Femur (tissue), 1 donor: ENCODE measurements at places on chromosomes 1 and 21.

DNA sequence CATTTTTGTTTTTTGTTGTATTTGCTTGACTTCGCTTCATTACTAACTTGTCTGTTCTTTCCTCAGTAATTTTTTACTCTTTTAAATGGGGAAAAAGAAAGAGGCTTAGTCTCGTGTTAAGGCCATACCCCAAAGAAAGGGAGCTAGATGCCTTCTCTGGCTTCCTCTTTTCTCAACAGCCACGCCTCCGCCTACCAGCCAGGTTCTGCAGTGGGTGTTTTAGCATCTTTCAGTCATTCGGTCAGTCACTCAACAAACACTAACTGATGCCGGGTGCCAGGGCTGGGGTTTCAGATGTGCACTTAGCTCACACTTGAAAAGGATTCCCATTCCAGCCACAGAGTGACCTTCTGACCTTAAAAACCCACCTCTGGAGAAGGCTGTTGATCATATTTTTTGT, 46.3 kb upstream of the VAV3 start:
- no peak for DNase-seq

GRCh38 chr1:18249631-18250030, 142.0 kb downstream of the IGSF21 start:
- no peak for DNase-seq

DNA sequence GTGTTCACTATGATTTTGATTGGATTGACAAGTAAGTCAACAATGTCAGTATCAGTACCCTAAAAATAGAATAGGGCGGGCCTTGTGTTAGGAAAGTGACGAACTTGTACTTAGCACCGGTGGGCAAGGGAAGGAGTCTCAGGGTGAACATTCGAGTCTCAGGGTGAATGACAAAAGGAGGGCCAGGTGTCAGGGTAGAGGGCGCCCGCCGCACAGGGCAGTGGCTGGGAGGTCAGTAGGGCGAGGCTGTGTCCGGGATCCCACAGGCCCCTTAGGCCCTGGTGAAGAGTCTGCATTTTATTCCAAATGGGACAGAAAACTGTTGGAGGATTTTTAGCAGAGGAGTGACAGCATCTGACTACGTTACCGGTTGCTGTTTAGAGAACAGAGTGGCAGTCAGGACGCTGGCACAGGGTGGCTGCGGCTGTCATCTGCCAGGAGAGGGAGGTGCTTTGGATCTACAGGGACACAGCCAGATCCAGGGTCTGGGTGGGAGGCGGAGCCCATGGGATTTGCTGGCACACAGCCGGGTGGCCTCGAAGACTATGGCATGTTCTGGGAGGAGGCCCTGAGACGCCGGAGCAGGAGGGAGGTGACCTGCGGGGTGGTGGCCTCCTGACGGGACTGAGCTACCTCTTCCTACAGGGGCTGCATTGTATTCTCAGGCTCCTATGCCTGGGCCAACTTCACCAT, 11.0 kb downstream of the AGTRAP start:
- DNase-seq, result no peak

DNA sequence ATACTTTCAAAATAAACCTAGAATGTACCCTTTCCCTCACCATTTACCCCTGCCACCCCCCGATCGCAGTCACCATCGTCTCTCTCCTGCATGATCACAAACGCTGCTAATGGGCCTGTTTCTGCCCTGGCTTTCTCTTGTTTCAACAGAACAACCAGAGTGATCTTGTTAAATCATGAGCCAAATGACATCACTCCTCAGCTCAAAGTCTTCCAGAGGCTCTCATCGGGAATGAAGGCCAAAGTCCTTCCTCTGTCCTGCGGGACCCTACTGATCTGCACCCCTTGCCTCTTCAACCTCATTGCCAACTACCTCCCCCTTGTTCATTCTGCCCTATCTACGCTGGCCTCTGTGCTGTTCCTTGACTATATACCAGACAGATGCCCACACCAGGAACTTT, 39.4 kb upstream of the PTGFRN start:
- DNase-seq, result no peak

DNA sequence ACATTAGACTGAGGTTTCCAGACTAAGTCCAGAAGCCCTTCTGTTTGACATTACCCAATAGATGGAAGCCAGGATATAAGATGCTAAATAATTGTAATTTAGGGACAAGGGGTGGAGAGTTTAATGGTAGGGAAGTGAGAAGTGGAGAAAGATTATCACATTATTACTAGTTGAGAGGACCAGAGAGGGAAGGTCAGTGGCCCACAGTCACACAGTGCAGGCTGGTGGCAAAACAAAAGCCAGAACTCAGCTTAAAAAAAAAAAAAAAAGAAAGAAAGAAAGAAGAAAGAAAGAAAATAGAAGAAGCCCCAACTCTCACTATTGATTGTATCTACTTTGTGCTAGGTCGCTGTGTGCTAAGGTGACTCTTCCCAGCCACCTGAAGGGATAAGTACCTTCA, 41.6 kb upstream of the WNT4 start:
- no peak for DNase-seq

DNA sequence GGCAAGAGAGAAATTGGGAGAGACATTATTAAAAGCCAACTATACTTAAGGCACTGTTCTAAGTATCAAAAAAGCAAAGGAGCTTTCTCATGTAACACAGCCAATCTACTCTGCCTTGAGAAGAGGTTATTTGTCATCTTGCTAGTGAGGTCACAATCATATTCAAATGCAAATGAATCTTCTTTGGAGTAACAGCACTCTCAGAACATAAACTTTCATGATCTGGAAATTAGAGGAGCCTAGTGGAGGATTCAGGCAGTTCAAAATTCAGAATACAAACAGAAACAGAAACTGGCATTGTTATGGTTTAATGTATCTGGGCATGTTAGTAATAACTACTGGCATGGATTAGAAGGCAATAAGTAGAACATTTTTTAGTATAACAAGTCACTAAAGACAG, 57.4 kb downstream of the ARID4B start:
- no peak for DNase-seq

DNA sequence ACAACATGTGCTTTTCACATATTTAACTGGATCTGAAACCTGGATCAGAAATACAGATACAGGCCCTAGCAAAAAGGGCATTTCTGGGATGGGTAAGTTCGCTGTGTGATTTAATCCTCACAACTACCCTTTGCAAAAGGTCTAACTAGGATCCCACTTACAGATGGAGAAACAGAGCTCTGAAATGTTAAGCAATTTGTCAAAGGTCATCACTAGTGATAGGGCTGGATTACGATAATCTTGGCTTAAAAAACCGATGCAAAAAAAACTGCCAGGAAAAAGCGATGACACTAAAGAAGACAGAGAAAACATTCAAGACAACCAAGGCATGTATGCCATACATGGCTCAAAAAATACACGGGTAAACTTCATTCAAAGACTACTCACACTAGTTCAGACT, 29.9 kb downstream of the AHCTF1 start:
- no peak for DNase-seq

- peak; percentile 44 for DNase-seq
Measured at GRCh38 chr1:91684481-91685196, 184.0 kb downstream of the CDC7 start.

DNA sequence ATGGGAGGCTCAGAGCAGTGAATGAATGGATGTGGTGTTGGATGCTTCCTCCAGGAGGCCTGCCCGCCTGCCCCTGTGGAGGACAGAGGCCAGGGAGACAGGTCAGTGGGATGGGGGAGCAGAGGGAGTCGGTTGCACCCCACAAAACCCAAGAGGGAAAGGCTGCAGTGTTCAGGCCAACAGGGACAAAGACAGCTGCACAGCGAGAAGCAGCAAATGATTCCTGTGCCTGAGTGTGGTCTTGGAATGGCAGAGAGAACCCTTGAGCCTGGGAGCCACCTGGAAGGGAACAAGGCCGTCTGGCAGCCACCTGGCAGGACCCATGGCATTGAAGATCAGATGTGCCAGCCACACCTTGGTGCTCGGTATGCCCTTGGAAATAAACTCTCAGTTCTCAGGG, 8.1 kb downstream of the TFF3 start:
- DNase-seq, result no peak

GRCh38 chr1:32333251-32333963, 2.6 kb downstream of the MARCKSL1 start:
- no peak for DNase-seq

- peak; percentile 43 for DNase-seq
Measured at GRCh38 chr1:46131712-46132528, 509 bp downstream of the PIK3R3 start.
